ENCODE measurements at places on chromosomes 16 and 17.

DNA sequence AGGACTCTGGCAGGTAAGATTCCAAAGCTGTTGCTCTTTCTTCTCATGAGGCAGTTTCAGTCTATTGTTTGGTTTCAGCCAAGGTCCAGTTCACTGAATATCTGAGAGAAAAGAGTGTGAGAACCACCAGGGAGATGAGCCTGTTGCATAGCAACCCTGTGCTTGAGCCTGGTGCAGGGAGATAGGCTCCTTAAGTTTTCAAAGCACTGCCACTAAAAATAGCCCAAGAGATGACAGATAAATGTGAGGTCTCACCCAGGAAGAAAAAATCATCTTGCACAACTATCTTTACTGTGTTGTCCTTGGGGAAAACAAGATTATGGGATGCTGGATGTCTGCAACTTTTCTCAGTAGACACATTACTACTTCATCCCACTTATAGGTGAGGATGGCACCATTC is 26.2 kb upstream of the NUDT7 start:
- no peak for DNase-seq

GRCh38 chr17:78893684-78894083 is 9.3 kb downstream of the CEP295NL start:
- DNase-seq = no peak

DNA sequence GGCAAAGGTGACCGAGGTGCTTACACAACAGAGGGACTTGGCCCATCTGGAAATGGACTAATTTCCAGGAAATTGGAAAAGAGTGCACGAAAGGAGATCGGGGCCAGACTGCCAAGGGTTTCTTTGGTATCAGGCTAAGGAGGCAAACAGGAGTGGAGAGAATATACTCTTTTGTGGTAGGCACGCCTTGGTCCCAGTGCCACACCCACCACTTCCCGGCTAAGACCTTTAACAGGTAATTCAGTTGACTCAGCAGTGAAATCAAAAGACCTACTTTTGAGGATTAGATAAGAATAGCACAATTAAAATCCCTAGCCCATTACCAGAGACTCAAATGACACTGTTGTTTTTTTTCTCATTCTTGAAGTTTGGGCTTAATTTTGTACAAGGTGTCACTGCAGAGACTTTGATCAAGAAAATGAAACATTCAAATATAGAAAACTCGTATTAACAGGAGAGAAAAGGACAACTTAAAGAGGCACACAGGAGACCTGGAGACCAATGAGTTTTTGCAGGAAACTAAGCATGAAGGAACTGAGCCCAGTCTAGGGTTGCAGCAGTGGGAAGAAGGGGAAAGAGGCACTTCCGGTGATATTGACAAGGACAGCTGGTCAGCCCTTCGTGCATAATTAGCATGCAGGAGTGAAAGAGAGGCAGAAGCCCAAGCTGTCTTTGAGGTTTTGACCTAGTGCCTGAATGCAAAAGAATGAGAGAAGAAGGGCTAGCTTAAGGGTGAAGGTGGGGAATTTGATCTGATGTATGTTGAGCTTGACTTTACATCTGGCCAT is 265.5 kb upstream of the CCL2 start:
- DNase-seq = no peak

DNA sequence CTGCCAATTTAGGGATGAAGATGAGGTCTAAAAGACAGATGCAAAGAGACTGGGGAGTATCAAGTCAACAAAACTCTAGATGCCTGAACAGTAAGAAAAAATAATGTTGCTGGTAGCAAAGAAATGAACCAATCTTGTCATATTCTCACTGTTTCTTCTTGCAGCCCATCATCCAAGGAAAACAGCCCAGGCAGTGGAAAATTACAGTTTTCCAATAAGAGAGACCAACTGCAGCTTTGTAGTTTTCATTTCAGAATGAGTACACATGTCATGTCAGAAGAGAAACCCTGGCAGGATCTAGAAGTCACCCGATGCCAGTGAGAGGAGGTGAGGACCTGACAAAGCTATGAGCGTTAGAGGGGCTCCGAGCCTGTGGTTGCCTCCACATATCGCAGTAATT is 500.4 kb upstream of the PSMD7 start:
- DNase-seq = no peak

- DNase-seq = no peak
These were observed 6.6 kb upstream of the HOXB9 start for GRCh38 chr17:48632579-48633265.

DNA sequence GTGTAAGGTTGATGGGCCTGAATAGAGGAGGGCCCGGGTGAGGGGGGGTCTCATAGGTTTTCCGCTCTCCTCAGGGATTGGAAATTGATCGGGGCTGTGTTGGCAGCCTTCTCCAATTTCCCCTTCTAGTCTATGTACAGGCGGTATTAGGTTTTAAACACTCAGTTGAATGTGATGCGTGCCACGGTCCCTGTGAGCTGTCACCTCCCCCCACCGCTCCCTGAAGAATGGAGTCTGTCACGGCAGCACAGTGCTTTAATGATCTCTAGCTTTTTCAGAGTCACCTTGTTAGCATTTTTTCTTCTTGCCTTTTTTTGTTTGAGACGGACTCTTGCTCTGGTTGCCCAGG is 800 bp downstream of the COX4I1 start:
- no peak for DNase-seq

- DNase-seq = no peak
These were observed 219.7 kb downstream of the IRF8 start for GRCh38 chr16:86118467-86119307.

GRCh38 chr16:26196802-26197201 is 505.0 kb downstream of the HS3ST4 start:
- no peak for DNase-seq

DNA sequence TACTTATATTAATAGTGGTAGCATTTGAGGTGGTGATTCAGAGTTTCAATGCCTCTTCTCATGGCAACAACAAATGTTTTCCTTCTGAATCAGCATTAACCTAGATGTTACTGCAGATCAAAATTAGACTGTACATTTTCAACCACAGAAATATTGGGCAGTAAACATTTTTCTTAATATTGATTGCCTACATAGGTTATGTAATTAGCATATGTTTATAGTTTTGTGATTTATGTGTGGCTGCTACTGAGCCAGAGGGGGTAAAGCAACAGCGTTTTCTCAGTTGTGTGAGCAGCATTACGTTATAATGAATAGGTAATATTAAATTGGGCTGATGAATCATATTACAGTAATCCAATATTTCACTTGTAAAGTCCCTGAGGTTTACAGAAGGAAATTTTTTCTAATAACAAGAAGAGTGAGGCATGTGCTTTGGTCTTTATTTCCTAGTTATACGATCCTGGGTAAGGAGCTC is 18.8 kb upstream of the BMERB1 start:
- no peak for DNase-seq

DNA sequence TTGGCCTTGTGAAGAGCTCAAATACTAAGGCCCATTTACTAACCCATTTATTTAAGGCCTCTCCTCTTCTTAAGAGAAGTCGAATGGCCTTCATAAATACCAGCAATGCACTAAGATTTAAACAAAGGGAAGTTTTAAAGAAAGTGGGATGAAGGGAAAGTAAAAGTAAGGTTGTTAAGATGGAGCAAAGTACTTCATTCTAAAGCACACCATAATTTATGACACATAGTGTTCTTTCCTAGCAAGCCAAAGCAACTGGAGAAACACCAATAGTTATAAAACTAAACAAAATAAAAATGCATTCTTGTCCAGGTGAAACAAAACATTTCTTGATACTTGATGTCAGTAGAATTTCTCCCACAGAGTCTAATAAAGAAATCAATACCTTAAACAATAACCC is 27.9 kb downstream of the CDH11 start:
- DNase-seq = no peak

DNA sequence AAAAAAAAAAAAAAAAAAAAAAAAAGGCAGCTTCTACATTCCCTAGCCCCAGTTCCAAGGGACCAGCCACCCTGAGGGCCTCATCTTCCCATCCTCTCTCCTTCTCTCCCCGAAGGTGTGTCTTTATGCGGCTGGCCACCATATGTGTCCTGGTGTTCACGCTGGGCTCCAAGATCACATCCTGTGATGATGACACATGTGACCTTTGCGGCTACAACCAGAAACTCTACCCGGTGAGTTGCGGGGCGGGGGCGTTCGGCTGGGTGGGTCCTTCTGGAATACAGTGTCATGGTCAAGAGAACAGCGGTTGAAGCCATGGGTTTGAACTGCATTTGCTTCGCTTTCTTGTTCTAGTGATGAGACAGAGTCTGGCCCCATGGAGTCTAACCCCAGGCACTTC is 22.6 kb upstream of the COQ7 start:
- no peak for DNase-seq

DNA sequence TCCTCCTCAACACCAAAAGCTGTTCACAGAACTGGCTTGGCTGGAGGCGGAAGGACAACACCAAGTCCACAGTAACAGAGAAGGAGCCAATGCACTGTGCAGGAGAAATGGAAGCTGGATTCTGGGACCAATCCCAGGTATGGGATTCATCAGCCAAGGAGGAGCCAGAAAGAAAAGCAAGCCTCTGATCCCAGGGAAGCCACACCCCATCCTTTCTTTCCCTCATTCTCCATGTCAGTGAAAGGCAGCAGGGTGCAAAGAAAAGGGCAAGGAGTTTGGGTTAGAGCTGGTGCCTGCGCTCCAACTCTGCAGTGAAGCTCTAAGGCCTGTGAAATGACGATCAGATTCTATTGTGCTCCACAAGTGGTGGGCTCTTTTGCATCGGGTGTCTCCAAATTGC is 11.0 kb downstream of the DCAKD start:
- no peak for DNase-seq

- peak; percentile 16 for DNase-seq
These were observed 385 bp downstream of the CFAP119 start for GRCh38 chr16:30761427-30761927.

- DNase-seq = no peak
These were observed 259.8 kb upstream of the MON1B start for GRCh38 chr16:76931186-76931585.

- no peak for DNase-seq
These were observed 10.3 kb upstream of the PVALEF start for GRCh38 chr17:81154961-81155360.

DNA sequence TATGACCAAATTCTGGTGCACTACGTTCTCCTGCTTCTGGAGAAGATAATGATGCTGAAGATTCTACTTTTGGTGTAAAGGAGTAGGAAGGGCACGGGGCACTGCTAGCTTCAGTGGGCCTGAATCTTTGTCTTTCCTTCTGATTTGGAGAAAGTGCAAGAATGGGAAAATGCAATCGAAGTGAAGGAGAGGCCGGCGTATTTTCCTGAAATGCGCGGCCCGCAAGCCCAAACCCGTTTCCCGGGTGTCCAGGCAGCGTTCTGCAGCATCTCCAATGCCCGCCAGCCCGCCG is 372 bp upstream of the NDE1 start:
- DNase-seq = no peak

- no peak for DNase-seq
These were observed 270.1 kb upstream of the TNRC6C start for GRCh38 chr17:77688369-77688768.

- no peak for DNase-seq
These were observed 23.8 kb downstream of the NLRP1 start for GRCh38 chr17:5560361-5560988.

- no peak for DNase-seq
These were observed 40.4 kb downstream of the CFDP1 start for GRCh38 chr16:75392906-75393305.

- DNase-seq = no peak
These were observed 15.4 kb downstream of the FOXF1 start for GRCh38 chr16:86525696-86526095.

- DNase-seq = no peak
These were observed 51.4 kb downstream of the SREBF1 start for GRCh38 chr17:17785407-17785806.

- DNase-seq = no peak
These were observed at the start of gene SYNGR3 for GRCh38 chr16:1989209-1990100. TSS of gene SYNGR3 (plus strand) at chr16:1989970. CDS start at chr16:1990103, 133 bp downstream.

DNA sequence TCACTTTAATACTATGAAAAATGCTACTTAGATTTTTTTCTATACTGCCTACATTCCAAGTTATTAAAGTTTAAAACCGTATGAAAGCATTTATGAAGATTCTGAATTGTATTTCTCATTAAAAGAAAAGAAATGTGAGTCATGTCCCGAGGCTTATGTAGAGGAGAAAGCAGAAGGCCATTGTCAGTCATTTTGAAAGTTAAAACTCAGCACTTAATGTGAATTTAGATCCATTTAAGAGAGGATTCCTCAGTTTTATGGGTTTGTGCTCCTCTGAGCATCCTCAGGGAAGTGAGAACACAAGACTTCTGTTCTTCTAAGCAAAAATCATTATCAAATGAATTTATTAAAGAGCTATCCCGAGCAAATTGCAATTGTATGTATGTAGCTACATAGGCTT is 11.8 kb downstream of the C17orf75 start:
- DNase-seq = no peak

- no peak for DNase-seq
These were observed 341.3 kb upstream of the SOX9 start for GRCh38 chr17:71779482-71779881.

DNA sequence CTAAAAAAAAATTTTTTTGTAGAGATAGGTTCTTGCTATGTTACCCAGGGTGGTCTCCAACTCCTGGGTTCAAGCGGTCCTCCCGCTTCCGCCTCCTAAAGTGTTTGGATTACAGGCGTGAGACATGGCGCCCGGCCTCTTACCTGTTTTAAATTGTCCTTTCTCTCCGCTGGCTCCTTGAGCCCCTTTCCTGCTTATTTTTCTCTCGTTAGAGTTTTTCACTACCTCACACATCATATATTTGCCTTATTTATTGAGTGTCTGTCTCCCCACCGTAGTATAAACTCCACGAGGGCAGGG is 760 bp upstream of the SEC14L5 start:
- DNase-seq = no peak

DNA sequence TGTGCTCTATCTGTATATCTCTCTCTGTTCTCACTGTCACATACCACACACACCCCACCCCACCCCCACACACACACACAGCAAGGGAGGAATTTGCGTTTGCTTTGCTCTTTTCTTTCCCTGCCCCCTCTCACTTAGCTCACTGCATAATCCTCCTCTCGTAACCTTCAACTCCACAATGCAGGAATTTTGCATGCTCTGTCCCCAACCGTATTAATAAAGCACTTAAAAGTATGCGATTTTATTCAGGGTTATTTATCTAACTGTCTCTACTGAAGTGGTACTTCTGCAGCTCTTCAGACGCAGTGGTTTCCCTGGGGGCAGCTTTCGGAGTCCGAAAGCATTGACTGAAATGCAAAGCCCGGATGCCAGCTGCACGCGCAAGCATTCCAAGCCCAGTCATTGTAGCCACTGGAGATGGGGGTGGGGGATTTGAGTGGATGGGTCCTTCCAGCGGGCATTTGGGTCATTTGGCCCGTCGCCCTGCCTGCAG is 105.4 kb upstream of the RBFOX1 start:
- DNase-seq = no peak

GRCh38 chr17:7237266-7237760 is 1.9 kb downstream of the PHF23 start:
- DNase-seq = no peak
